ENCODE measurements at places on chromosomes 7 and 10.

GRCh38 chr10:43958071-43958432 is 309.4 kb upstream of the ZNF32 start:
- DNase-seq = no peak

- no peak for DNase-seq
Measured at GRCh38 chr7:131046246-131046645, 281.4 kb upstream of the MKLN1 start.

GRCh38 chr10:74213571-74214162 is 62.6 kb downstream of the ADK start:
- DNase-seq = no peak

DNA sequence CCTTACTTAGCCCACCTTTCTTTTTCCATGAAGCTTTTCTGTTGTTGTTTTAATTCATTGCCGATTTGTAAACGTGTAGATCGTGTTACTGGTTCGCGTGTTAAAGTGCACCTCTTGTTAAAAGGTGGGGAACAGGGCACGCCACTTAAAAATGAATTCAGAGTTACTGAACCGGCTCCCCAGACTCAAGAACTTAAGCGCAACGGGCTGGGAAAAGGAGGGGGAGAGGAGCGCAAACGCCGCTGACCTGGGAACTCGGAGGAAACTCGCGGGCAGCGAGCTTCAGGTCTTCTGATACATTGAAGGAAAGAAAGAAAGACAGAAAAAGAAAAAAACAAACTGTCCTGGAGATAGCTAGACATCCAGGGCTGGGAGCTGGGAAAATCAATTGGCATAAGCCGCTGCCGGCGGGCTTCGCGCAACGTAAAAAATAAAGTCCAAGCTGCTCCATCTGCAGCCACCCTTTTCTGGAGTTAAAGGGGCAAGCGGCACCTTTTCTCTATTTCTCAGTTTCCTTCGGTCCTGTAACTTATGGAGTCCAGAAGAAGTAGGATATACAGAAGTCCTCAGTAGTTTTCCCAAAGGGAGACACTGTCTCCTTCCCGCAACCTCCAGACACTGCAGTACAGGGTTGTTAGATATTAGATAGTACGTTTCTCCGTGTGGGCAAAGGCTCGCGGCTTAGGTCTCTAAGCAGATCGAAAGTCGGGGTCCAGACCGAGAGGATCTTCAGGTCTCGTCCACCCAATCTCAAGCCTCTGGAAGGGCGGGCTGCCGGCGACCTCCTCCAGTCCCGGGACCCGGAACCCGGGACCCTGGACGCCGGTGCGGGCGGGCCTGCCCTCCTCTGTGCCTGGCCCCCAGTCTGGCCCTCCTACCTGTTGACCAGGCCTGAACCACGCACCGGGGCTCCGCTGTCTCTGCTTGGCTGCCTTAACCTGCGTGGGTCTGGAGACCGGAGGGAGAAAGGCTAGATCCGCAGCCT is 1.8 kb upstream of the DLX6 start:
- no peak for DNase-seq

Measured in esophagus squamous epithelium (tissue), 5 donors.